ENCODE measurements at places on chromosomes 3 and 15. TPM values are rescaled to one million over a fixed set of nuclear protein-coding genes. Genes with fewer than 3 reads are reported as not detected.

GRCh38 chr15:75346796-75347221 lies at the start of gene NEIL1:
TSS of gene NEIL1 (plus strand) at chr15:75347039. CDS start at chr15:75348906, 1,867 bp downstream.
- no peak for DNase-seq

GRCh38 chr3:25427563-25427941 lies 511 bp upstream of the RARB start:
- no peak for DNase-seq

DNA sequence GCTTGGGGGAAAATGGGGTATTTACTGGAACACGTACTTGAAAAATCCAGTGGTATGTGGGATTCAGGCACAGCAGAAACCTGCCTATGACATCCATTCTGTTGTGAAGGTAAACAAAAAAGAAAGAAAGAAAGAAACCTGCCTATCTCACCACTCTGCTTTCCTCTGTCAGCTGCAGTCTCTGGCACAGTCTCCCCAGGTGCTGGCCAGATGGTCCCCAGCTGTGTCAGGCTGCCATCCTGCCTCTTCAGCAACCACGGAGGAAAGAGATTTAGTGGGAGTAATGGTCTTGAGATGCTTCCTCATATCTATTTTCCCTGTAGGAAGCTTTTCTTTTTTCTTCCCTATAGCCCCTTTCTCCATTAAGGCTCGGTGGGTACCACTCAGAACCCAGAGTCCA lies 2.5 kb upstream of the PXYLP1 start:
- no peak for DNase-seq

DNA sequence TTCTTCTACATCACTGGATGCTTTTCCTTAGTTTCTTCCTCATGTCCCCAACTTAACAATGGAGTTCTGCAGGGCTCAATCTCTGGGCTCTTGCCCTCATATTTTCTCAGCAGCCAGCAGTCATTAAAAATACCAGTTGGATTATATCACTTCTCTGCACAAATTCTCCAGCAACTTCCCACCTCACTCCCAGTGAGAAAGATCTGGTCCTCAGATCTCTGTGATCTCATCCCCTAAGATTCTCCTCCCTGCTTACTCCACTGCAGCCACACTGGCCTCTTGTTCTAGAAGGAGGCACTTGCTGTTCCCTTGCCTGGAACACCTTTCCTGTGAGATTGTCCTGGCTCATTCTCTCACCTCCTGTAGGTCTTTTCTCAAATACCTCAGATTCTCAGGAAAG lies 6.1 kb downstream of the ERICH6 start:
- DNase-seq, result no peak

GRCh38 chr15:41401904-41402267 lies 410 bp downstream of the NDUFAF1 start:
- no peak for DNase-seq

- no peak for DNase-seq
Measured at GRCh38 chr3:108428586-108428985, 81.8 kb downstream of the MYH15 start.

STRIT1 gene
- not detected for total RNA-seq

- no peak for DNase-seq
Measured at GRCh38 chr3:54294214-54294613, 171.9 kb downstream of the CACNA2D3 start.

DNA sequence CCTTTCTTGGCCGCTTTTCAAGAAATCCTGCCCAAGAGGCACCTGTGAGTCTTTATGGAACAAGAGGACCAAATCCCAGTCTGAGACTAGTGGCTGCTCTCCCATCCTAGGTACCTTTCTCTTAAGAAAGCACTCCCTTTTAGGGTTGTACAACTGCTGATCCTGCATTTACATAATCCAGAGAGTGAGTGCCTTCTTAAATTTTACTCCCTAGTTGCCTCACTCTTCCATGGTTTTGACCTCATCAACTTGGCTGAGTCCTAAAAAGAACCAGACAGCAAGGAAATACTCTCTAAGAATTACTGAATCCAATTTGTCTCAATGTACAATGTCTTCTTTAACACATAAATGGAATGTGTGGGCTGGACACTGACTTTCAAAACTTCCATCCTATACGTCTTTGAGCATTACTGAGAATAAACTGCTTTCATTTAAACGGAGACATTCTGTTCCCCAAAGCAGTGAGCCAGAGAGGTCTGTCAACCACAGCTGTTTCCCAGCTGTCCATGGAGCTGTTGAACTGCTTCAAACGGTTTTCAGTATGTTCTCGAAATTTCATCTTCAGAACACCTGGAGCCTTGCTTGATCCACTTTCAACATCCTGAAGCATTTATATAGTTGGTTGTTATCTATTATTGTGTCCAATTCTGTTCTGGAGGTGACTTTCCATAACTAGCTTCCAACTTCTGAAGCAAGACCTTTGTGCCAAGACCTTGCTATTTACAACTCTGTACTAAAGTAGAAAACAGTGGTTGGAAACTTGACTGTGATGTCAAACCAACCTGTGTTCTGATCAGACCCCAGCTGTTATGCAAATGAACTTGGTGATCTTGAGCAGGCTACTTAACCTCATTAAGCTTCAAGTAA lies 179.1 kb downstream of the SLC9A9 start:
- peak; percentile 76 for DNase-seq

- DNase-seq, result no peak
Measured at GRCh38 chr3:169350228-169350627, 313.3 kb downstream of the MECOM start.

DNA sequence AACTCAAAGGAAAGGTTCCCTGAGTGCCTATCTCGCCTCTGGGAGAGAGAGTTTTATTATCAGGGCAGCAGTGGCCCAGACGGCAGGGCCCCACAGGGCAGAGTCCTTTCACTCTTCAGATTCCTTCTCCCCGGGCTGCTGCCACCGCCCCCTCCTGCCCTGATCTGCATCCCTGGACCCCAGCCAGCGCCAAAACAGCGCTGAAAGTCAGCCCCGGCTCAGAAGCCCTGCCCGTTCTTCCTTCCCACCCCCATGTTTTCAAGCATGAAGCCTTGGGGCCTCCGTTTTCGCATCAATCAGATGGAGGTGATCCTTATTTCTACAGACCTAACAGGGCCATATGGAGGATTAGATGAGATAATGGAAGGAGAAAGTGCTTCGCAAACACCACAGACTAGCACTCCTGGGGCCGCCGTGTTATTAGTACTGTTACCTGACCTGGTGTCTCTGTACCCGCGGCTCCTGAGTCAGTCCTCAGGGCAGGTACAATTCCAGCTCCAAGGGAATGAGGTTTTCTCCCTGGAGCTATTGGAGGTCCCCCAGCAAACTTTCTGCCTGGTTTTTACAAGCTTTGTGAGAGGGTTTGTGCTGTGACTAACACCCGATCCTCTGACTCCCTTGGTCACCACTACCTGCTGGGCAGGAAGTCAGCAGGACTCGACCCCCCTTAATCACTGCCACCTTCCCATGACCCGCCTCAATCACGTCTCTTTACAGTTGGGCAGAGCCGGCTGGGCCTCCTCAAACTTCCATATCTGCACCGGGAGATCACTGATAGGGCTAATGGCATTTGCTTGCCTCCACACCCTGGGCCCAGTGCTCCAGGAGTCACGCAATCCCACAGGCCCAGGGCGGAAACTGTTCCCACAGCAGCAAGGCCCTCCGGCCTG lies 39.5 kb upstream of the TSEN2 start:
- DNase-seq, result no peak

DNA sequence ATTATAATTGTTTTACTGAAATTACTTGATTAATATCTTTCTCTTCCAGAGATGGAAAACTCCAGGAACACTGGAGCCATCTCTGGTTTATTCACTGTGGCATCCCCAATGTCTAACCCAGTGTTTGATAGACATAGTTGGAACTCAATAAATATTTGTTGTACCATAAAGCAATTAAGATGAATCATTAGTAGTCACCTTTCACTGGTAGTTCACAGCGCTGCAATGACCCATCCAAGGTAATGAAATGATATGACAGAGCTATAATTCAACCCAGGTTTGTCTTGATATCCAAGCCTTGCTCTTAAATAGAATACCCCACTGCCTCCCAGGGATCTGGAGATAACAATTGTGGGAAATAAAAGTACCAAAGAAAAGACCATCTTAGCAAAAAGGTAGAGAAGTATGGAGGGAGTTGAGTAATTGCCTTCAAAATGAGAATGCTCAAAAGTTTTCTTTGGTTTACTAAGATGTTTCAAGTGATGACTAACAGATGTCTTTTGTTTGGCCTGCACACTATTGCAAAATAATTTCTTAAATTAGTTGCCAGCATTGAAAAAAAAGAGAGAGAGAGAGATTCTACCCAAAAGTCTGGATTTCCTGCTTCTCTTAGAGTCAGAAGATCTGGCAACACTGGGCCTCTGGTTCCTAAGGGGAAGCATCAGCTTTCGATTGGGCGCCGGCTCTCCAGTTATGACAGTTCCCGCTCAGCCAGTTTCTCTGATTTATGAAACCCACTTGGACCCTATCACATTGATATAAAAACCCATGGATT lies 348.5 kb downstream of the ERC2 start:
- DNase-seq, result peak; percentile 84

CPNE9 gene
- total RNA-seq, result not detected

FANCD2OS gene
- not detected for total RNA-seq

DNA sequence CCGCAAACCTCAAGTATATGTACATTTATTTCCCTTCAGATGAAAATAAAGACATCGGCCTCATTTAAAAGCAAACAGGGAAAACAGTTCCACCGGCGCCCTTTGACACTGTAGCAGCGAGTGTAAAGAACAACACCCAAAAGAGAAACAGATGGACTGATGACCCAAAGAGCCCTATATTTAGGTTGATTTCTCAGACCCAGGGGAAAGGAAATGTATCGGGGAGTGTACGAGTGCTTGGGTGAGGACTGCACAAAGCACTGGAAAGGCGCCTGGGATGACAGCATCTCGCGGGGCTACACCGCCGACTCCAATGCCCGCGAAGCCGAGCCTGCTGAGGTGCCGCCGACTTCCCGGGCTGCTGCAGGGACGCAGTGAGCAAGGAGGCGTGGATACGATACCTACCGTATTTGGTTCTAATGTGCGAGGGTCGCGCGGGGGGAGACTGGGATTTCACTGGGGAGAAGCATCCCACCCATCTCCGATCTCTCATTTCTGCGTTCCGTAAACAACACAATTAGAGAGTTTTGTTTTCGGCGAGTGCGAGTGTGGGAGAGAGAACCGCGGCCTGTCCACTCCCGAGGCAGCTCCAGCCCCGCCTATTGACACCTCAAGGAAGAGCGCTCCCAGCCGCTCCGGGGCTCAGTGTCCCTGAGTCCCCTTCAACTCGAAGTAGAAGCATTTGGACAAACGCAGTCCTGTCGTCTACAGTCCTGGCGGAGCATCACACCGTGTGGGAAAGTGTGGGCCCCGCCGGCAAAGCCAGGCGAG lies 2.0 kb downstream of the MECOM start:
- peak; percentile 18 for DNase-seq

GRCh38 chr3:172679599-172679998 lies 31.3 kb downstream of the NCEH1 start:
- no peak for DNase-seq

GRCh38 chr3:99757966-99758365 lies 59.7 kb upstream of the CMSS1 start:
- no peak for DNase-seq

DNA sequence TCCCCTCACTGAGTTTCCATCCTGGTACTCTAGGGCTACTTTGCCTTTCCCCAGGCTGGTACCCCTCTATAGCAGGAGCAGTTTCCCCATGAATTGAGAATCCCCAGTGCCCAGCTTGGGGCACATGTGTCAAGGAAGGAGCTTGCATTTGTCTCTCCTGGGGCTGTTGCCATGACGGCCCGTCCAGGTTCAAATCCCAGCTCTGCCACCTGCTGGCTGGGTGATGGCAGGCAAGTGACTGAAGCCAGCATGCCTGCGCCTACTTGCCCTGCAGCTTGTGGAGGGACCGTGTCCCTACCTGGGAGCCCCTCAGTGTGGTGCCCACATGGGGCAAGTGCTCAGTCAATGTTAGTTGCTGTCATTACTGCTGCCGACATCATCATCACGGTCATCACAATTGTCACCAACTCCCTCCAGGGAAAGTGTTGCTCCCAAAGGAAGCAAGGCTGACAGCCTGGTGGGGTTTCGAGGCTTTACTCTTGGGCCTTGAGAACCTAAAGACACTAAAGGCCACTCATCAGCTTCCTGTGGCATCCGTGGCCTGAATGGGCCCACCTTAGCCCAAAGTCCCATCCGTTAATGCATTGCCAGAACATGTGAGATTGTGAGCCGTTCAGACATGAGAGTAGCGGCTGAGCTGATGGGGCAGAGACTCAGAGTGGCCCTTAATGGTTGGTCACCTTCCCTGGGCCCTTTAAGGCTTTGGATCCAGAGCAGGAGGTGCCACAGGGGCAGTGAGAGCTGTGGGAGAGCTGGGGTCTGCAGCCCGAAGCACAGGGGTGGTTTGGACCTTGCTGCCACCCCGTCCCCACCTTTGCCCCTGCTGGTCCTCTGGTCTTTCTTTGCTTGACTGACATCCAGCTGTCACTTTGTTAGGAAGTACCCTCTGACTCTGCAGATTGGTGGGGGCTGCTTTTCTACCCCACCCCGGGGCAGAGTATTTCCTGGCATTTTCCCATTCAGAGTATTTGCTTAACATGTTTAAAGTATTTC lies 144.4 kb downstream of the DNAJB8 start:
- peak; percentile 13 for DNase-seq

- DNase-seq, result no peak
Measured at GRCh38 chr3:46972396-46972795, 4.1 kb downstream of the CCDC12 start.

DNA sequence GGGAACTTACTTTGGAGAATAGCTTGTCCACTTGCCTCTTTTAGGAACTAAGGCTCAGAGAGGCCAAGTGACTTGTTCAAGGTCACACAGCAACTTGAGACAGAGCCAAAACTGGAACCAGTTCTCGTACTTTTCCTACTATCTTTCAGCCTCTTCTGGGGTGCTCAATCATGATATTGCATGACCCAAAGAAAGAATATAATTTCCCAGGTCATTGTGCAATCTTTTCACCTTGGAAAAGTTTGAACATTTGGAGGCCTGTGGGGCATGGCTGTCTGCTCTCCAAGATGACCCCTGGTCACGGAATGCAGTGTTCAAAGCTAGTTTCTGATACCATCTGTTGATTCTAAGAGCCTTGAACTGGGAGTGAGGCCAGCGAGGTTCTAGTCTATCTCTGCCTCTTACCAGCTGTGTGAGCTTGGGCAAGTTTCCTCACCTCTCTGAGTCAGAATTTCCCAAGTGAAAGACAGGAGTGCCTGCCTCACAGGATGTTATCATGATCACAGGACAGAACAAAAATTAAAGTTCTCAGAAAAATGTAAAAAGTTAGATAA lies 89.7 kb downstream of the BDH1 start:
- DNase-seq, result peak; percentile 90

- no peak for DNase-seq
Measured at GRCh38 chr3:159059395-159059794, 257.5 kb downstream of the MFSD1 start.

CDCP1 gene
- 23.0 TPM for total RNA-seq
